Frontal cortex (tissue), 4 donors: ENCODE measurements at places on chromosomes 7 and 10.
A peak's percentile ranks its signal among the peaks of the same experiment; 100 is the strongest.

DNA sequence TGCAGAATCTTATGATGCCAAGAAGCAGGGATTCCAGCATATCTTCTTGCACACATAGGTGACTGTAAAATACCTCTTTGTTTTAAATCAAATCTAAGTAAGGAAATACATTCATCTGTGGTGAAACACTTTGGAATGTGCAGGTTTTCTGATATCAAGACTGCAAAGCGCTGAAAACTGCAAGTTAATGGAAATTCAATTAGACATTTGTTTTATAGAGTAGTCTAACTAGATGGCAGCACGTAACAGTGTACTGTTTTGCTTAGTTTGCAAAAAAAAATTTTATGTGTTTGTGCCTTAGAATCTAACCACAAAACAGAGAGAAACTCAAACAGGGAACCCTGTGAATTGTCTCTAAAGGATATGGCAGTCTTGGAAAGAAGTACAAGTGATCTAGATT, 259.2 kb downstream of the HDAC9 start:
- DNase-seq: no peak

DNA sequence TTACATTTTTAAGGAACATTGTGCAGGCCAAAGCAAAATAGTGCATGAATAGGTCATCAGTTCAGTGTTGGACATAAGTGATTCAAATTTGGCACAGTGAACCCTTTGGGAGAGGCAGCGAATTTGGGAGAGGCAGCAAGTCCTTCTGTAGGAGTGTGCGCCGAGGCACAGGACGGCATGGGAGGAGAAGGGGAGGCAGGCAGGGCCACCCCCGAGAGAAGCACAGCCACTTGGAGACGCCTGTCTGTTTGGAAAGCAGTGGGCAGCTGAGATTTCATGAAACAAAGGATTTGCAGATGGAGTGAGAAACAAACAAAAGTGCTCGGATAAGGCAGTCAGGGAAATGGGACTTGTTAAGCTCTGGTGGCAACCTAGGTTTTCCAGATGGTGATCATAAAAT, 30.6 kb downstream of the VIPR2 start:
- DNase-seq: no peak

DNA sequence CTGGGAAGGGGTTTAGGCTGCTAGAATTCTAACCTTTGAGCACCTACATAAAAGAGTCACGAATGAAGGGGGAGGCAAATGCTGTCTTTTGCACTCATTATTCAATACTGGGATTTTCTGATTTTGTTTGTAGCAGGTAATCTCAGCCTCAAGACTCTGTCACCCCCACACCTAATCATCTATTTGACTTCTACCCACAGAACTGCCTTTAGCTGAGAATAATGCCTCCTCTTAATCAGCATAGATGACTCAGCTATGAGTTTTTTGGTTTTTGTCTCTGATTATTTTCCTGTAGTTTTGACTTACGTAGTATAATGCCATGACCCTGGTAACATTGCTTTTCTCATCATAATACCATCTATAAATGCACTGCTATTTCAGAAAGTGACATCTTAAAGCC, 42.7 kb upstream of the CACNB2 start:
- DNase-seq: no peak

- no peak for DNase-seq
Measured at GRCh38 chr7:117088623-117089194, 135.4 kb downstream of the ST7 start.

GRCh38 chr10:118957966-118958365, 71.5 kb upstream of the NANOS1 start:
- no peak for DNase-seq

GRCh38 chr10:3568983-3569382, 216.0 kb downstream of the KLF6 start:
- no peak for DNase-seq

DNA sequence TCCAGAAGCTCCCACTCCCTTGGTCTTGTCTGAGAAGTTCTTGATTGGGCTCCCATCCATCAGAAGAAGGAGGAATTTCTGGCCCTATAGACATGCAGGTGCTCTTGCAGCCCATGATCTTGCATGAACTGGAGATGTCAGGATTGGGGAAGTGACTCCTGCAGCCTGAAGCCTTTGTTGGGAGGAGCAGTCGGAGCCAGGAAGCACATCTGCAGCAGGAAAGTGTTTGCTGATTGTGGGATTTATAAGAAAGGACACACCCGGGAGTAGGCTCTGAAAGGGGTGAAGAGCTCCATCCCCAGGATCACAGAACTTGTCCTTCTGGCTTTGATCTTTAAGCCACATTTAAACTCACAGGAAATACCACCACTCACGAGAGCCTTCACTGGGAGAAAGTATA, 185.2 kb downstream of the DYNC1I1 start:
- no peak for DNase-seq

DNA sequence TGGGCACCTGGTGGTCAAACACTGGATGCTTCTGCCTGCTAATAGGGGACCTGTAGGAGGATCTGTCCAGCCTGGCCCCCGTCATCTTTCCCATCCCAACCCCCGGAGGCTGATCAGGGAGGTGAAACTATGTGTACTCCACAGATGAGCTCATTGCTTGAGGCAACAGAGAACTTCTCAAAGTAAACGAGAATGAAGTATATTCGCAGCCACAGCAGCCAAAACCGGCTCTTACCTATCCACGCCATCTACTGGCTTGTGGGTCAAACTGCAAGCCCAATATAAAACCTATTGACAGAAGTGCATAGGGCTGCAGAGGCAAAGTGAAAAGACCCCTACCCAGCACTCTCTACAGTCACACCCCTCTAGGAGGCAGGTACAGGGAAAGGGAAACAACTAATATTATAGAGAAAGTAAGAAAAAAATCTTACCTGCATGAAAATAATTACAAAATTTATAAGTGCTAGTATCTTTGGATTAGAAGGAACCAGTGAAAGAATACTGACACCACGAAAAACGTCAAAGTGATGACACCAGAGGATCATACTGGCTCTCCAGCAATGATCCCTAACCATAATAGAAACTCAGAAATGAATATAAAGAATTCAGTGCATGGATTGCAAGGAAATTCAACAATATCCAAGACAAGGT, 973.5 kb downstream of the ANKRD7 start:
- DNase-seq: no peak

GRCh38 chr10:131812736-131813604, 87.8 kb upstream of the PPP2R2D start:
- no peak for DNase-seq

- no peak for DNase-seq
Measured at GRCh38 chr10:125003146-125003900, 61.4 kb downstream of the ZRANB1 start.

GRCh38 chr10:126729314-126729870, 58.9 kb upstream of the C10orf90 start:
- DNase-seq: no peak

DNA sequence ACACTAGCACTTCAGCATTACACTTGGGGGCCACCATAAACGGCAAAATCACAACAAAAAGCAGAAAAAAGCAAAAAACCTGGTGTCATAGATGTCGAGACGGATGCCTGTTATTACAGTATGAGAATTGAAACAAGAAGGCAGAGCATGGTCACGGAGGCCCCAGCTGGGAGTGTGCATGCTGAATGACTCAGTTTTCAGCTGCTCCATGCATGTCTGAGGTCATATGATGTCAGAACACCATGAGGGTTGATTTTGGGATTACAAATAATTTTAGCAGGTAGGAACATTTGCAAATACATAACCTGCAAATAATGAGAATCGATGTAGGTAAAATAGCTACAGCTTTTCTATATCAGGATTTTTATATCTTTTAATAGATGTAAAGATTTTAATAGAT, 19.1 kb downstream of the ZMYND11 start:
- DNase-seq: no peak

DNA sequence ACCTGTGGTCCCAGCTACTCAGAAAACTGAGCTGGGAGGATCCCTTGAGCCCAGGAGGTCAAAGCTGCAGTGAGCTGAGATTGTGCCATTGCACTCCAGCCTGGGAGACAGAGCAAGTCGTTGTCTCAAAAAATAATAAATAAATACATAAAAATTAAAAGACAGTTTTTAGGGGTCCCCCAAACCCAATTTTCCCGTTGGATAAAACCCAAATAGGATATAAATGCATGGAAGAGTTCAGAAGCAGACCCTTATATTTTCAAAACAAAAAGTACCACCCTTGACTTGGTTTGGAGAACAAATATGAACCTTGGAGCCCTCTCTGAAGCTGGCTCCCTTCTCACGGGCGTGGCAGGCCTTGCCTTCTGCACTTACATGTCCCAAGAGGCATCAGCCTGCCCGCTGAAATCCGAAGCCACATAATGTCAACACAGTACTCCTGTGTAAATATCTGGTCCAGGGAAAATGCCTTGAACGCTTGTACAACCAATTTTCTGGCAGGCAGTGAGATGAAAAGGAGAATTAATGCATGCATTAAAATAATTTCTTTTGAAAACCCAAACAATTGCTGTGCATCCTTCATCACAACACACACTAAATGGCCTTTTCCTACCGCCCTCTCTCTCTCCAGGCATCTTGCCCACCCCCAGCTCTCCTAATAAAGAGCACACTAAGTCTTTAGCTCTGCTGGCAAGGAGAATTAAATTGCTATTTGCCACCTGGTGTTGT, 46.4 kb upstream of the PARD3 start:
- DNase-seq: no peak

DNA sequence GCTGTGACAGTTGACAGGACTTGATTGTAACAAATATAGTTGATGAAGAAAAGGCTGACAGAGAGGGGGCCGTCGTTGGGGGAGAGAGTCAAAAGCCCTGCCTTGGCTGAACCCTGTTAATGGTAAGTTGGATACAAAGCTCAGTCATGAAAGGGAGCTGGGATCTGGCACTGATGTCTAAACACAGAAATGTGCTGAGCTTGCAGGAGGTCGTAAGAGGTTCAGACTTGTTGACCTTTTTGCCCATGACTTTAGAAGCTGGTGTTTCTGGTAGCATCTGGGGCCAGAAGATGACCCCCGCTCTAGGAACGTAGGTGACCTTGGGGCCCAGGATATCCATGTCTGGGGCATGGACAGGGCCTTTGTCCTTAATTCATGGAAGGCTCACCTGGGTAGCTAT, 294.7 kb downstream of the TCF7L2 start:
- DNase-seq: no peak

GRCh38 chr10:119759832-119760231, 34.0 kb downstream of the INPP5F start:
- DNase-seq: no peak

DNA sequence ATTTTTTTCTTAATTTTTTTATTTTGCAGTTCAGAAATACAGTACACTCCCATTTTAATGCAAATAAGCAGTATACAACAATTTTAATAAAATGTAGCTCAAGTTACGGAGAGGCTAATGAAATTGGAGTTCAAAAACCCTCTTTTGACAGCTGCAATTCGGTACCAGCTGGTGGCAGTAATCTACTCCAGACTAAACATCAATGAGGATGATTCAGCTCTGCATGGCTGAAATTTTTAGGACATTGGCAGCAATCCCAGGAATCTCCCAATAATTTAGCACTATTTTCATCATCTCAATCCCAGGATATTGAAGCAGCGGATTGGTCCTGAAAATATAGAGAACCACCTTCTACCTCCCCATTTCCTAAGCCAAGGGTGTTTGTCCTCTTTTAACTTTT, 278.8 kb downstream of the CACNA2D1 start:
- no peak for DNase-seq

GRCh38 chr10:44384601-44385025, 284 bp downstream of the CXCL12 start:
- peak; percentile 45 for DNase-seq

GRCh38 chr7:4483851-4484250, 198.2 kb upstream of the FOXK1 start:
- DNase-seq: no peak

- DNase-seq: no peak
Measured at GRCh38 chr10:112912410-112912928, 37.6 kb upstream of the TCF7L2 start.
